Muscle of leg (tissue), 16 donors: ENCODE measurements at places on chromosomes 5 and 9. TPM values are rescaled to one million over a fixed set of nuclear protein-coding genes. Genes with fewer than 3 reads are reported as not detected.

GRCh38 chr5:174721530-174722432 lies 2.6 kb upstream of the MSX2 start:
- H3K36me3 ChIP-seq = no peaks in the 10 kb centered on the region
- H3K4me3 ChIP-seq = no peak overlapping the region
- H3K27me3 ChIP-seq = peaks cover 91% of the 10 kb centered on the region
- H3K27ac ChIP-seq = no peak overlapping the region
- DNase-seq = no peak
- H3K4me1 ChIP-seq = peaks cover 24% of the 10 kb centered on the region

DNA sequence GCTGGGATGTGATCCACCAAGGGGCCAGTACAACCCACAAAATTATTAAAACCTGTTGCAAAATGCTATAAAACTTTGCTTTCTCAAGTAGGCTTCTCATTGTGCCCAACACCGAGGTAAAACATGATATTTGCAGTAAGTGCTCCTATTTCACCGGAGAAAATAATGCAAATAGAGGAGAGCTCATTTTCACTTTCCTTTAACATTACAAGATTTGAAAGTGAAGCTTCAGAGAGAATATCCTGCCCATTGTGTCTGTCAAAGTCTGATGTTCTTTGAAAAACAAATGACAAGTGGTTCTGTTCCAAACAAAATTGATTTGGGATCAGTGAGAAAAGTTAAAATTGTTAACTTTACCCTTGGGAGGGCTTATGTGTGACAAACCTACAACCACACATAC lies 287.1 kb downstream of the KCNN2 start:
- H3K27ac ChIP-seq = no peak overlapping the region
- H3K36me3 ChIP-seq = no peaks in the 10 kb centered on the region
- H3K4me1 ChIP-seq = no peaks in the 10 kb centered on the region
- H3K4me3 ChIP-seq = no peak overlapping the region

- H3K4me3 ChIP-seq = no peak overlapping the region
- H3K4me1 ChIP-seq = peaks cover 19% of the 10 kb centered on the region
- no peaks in the 10 kb centered on the region for H3K36me3 ChIP-seq
- H3K27ac ChIP-seq = peak overlapping the region; percentile 35
Measured at GRCh38 chr9:16192403-16193017, 639.7 kb downstream of the CCDC171 start.

DNA sequence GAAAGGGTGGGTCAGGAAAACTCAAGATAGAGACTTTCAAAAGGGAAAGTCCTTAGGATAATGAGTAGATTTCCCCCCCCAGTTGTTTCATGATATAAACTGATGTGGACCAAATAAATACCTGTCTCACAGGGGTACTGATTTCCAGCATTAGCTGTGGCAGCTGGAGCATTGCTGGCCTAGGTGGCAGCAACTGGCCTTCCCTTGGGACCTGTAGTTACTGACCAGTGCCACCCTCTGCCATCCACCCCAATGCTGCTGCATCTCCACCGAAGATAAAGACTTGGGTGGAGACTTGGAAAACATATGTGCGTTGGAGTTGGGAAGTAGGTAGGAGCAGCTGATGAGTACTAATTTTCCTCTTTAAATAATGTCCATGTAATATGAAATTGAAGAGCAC lies 71.8 kb downstream of the SYK start:
- H3K27ac ChIP-seq = no peak overlapping the region
- DNase-seq = no peak
- H3K4me3 ChIP-seq = no peak overlapping the region

DNA sequence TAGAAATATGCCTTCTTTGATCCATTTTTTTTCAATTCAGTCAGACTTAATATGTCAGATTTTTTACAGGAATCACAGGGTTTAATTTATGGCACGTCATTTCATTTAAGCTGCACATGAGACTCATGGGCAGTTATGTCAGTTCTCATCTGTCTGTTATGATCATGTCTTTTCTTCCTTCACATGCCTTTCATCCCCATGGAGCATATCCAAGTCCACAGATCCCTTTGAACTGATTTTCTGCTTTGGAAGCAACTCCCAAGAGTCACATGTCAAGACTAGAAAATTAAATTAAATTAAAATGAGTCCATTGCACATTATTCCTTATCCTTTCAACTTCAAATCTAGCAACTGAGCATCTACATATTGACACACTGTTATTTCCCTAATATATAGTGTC lies 1274.0 kb upstream of the C9orf72 start:
- no peak for DNase-seq
- H3K4me1 ChIP-seq = no peaks in the 10 kb centered on the region
- H3K27me3 ChIP-seq = no peaks in the 10 kb centered on the region
- H3K4me3 ChIP-seq = no peak overlapping the region
- no peak overlapping the region for H3K27ac ChIP-seq

DNA sequence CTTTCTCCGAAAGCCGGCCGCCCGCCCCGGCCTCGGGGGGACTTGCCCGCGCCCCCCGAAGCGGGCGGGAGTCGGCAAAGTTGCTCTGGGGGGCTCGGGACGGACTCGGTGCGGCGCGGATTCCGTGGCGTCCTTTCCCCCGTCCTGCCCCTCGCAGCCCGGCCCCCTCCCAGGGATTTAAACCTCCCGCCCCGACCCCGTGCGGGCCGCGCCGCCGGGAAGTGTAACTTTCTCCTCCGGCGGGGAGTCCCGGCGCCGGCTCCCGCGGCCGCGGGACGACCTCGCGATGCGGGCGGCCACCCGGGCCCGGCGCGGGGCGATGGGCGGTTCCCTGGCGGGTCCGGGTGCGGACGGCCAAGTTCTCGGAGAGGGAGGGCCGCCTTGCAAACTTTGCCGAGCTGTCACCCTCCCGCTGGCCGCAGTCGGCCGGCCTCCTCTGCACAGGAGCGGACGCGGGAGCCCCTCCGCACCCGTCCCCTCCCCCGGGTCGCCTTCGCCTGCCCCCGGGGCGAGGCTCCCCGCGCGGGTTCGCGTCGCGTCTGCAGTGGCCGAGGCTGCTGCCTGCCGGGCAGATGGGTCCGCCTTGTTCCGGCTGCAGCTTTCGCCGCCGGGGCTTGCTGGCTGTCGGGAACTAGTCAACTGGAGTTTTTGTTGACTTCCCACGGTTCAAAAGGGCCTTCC lies 732 bp downstream of the PBX3 start:
- H3K27ac ChIP-seq = no peak overlapping the region
- no peaks in the 10 kb centered on the region for H3K27me3 ChIP-seq
- DNase-seq = peak; percentile 50
- H3K4me1 ChIP-seq = peaks cover 13% of the 10 kb centered on the region
- peaks cover 2% of the 10 kb centered on the region for H3K36me3 ChIP-seq

GRCh38 chr5:113240951-113241726 lies 193.7 kb downstream of the TSSK1B start:
- no peak overlapping the region for H3K27ac ChIP-seq
- DNase-seq = no peak
- H3K4me1 ChIP-seq = no peaks in the 10 kb centered on the region
- H3K36me3 ChIP-seq = no peaks in the 10 kb centered on the region
- no peak overlapping the region for H3K4me3 ChIP-seq
- no peaks in the 10 kb centered on the region for H3K27me3 ChIP-seq

DNA sequence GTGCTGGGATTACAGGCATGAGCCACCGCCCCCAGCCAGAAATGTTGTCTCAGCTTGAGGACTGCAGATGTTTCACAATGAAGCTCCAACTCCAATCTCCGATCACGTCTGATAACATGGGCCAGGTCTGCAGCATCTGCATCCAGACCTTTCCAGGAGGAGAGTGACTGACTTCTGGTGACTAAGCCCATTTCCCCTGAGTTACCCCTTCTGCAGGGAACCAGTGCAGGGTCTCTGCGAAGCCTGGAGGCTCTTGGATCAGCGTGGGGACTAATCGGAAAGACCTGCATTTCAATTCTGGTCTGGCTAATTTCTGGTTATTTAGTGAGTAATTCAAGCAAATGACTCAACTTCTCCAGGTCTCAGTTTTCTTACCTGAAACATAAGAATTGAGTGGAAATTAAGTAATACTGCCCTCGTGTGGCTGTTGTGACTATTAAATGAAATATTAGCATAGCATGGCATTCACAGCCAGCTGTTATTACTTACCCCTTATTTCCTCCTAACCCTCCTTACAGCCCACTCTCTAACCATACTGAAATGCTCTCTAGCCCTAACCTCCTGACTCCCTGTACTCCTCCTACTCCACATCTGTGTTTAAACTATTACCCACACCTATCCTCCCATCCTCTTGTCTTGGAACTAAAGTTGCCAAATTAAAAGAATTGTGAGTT lies 2.2 kb upstream of the GNPDA1 start:
- no peak overlapping the region for H3K4me3 ChIP-seq
- no peaks in the 10 kb centered on the region for H3K27me3 ChIP-seq
- no peaks in the 10 kb centered on the region for H3K36me3 ChIP-seq

GRCh38 chr5:35988529-35988928 lies 2.7 kb downstream of the UGT3A1 start:
- peaks cover 3% of the 10 kb centered on the region for H3K27me3 ChIP-seq
- H3K4me1 ChIP-seq = no peaks in the 10 kb centered on the region
- H3K27ac ChIP-seq = no peak overlapping the region

GRCh38 chr5:82918311-82919031 lies 158.7 kb downstream of the TMEM167A start:
- no peak overlapping the region for H3K27ac ChIP-seq
- H3K4me1 ChIP-seq = no peaks in the 10 kb centered on the region
- DNase-seq = no peak
- H3K27me3 ChIP-seq = no peaks in the 10 kb centered on the region

GRCh38 chr9:129853614-129854013 lies 18.4 kb downstream of the USP20 start:
- H3K27me3 ChIP-seq = no peaks in the 10 kb centered on the region
- peaks cover 64% of the 10 kb centered on the region for H3K36me3 ChIP-seq
- no peak for DNase-seq
- H3K4me3 ChIP-seq = no peak overlapping the region

GRCh38 chr5:147750065-147750464 lies 32.5 kb downstream of the JAKMIP2 start:
- H3K27ac ChIP-seq = no peak overlapping the region
- H3K4me1 ChIP-seq = no peaks in the 10 kb centered on the region
- H3K4me3 ChIP-seq = no peak overlapping the region
- no peaks in the 10 kb centered on the region for H3K36me3 ChIP-seq

DNA sequence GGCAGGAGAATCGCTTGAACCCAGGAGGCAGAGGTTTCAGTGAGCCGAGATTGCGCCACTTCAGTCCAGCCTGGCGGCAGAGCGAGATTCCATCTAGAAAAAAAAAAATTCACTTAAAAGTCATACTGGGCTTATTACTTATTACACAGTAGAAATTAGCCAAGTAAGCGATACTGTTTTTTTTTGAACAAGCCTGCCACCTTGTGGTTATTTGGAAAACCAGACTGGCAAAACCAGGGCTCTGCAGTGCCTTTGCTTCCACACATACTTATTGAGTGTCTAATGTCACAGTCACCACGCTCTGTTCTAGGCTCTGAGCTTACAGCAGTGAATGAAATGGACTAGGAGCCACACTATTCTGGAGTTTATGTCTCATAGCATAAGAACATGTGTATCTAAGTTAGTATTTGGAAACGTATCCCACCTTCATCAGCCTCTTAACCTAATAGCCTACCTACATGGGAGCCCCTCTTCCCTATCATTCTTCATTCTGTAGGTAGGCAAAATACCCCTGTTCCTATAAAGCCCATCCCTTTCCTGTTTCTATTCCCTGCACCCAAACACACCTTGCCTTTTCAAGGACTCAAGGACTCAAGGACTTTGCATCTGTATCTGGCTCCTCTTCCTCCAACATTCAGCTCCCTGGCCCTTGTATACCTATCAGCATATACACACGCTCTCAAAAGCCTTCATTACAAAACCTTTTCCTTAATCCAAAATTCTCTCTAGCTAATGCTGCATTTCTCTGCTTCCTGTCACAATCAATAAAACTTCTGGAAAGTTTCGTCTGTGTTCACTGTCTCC lies 13.9 kb upstream of the BASP1 start:
- H3K36me3 ChIP-seq = no peaks in the 10 kb centered on the region
- H3K4me1 ChIP-seq = no peaks in the 10 kb centered on the region
- peak; percentile 80 for DNase-seq
- H3K4me3 ChIP-seq = no peak overlapping the region
- no peak overlapping the region for H3K27ac ChIP-seq

- peak; percentile 97 for DNase-seq
- H3K27ac ChIP-seq = peak overlapping the region; percentile 92
- H3K4me3 ChIP-seq = no peak overlapping the region
- H3K4me1 ChIP-seq = peaks cover 36% of the 10 kb centered on the region
- H3K36me3 ChIP-seq = no peaks in the 10 kb centered on the region
Measured at GRCh38 chr9:86801246-86801645, 146.1 kb downstream of the GAS1 start.

DNA sequence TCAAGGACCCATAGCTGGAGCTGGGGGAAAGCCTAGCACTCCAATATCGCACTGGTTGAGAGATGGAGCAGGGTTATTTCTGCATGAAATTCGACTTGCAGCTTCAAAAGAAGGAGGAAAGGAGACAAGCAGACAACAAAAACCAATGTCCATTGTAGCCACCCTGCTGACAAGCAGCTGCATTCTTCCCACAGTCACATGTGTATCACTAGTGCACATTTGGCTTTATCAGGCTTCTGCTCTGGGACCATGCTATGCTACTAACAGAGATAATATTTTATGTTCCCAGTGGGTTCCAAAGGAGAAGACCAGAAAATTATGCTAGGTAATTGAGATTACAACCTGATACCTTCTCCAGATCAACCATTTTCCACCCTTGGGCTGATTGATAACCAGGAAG lies 59.7 kb downstream of the MFAP3 start:
- H3K4me3 ChIP-seq = no peak overlapping the region
- H3K4me1 ChIP-seq = peaks cover 7% of the 10 kb centered on the region

- no peak overlapping the region for H3K4me3 ChIP-seq
- no peak for DNase-seq
- no peak overlapping the region for H3K27ac ChIP-seq
- peaks cover 42% of the 10 kb centered on the region for H3K27me3 ChIP-seq
- no peaks in the 10 kb centered on the region for H3K36me3 ChIP-seq
- H3K4me1 ChIP-seq = no peaks in the 10 kb centered on the region
Measured at GRCh38 chr9:136274786-136275654, 28.9 kb downstream of the CCDC187 start.

GRCh38 chr9:113219969-113220368 lies 1.1 kb downstream of the FKBP15 start:
- no peaks in the 10 kb centered on the region for H3K36me3 ChIP-seq
- H3K27me3 ChIP-seq = no peaks in the 10 kb centered on the region
- peak; percentile 15 for DNase-seq
- H3K4me3 ChIP-seq = peak overlapping the region; percentile 95
- peaks cover 18% of the 10 kb centered on the region for H3K4me1 ChIP-seq

MACROH2A1 gene
- 115 TPM for polyA plus RNA-seq

KIF20A gene
- 15.4 TPM for polyA plus RNA-seq

CKS2 gene
- 43.2 TPM for polyA plus RNA-seq

C9 gene
- 0.20 TPM for polyA plus RNA-seq

PDE6A gene
- not detected for polyA plus RNA-seq

IL4 gene
- polyA plus RNA-seq = not detected

UHRF2 gene
- 38.6 TPM for polyA plus RNA-seq

SLC45A2 gene
- 0.58 TPM for polyA plus RNA-seq
